GM12878 (cell line): ENCODE measurements at places on chromosomes 7 and 10.

DNA sequence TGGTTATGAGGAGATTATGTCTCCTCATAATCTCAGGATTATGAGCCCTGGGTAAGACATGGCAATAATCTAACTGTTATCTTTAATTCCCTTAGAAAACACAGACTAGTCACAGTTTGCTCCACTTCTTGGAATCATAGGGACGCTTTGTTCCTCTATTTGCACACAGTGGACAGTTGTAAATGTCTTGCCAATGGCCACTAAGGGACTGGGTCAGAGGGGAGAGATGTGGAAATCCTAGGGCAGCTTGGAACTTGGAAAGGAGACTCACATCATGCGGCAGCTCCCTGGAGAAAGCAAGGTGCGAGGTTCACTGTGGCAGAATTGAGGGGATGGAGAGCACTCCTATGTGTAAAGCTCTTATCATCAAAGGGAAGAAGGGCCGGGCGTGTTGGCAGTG is 266.1 kb downstream of the PRPF18 start:
- no peaks in the 10 kb centered on the region; the same call in 1 of the 2 replicates for H3K27me3 ChIP-seq
- H3K4me3 ChIP-seq, result no peak overlapping the region
- H3K36me3 ChIP-seq, result no peaks in the 10 kb centered on the region
- no peak overlapping the region for H3K27ac ChIP-seq
- DNase-seq, result no peak
- H3K4me1 ChIP-seq, result peaks cover 5% of the 10 kb centered on the region; the same call in 1 of the 2 replicates

GRCh38 chr7:98126311-98127142 is 19.9 kb downstream of the LMTK2 start:
- H3K27ac ChIP-seq, result no peak overlapping the region
- H3K36me3 ChIP-seq, result no peaks in the 10 kb centered on the region
- no peaks in the 10 kb centered on the region for H3K27me3 ChIP-seq
- DNase-seq, result no peak
- H3K4me1 ChIP-seq, result peaks cover 3% of the 10 kb centered on the region; the same call in 1 of the 2 replicates
- no peak overlapping the region for H3K4me3 ChIP-seq

DNA sequence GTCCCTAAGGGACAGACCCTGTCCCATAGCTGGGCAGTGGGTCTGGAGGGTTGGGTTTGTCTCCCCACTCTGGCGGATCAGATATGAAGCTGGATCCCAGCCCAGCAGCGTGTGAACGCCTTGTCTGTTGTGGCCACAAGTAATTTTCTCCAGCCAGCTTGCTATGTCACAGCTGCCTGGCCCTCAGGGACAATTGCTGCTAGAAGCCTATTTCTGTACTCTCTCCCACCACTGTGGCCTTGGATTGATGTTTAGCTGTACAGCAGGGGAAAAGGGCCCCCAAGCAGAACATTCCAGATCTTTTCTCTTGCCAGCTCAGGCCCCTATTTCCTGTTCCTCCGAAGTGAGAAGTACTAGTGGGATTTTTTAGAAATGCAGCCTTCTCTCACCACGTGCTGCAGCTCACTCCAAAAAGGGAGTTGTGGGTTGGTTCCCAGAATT is 53.5 kb upstream of the WAC start:
- DNase-seq, result no peak
- no peak overlapping the region for H3K27ac ChIP-seq

- no peak for DNase-seq
- no peak overlapping the region for H3K27ac ChIP-seq
- H3K36me3 ChIP-seq, result no peaks in the 10 kb centered on the region
- no peaks in the 10 kb centered on the region for H3K4me1 ChIP-seq
- H3K27me3 ChIP-seq, result no peaks in the 10 kb centered on the region
These were observed 38.1 kb downstream of the RASGEF1A start for GRCh38 chr10:43228783-43229207.

DNA sequence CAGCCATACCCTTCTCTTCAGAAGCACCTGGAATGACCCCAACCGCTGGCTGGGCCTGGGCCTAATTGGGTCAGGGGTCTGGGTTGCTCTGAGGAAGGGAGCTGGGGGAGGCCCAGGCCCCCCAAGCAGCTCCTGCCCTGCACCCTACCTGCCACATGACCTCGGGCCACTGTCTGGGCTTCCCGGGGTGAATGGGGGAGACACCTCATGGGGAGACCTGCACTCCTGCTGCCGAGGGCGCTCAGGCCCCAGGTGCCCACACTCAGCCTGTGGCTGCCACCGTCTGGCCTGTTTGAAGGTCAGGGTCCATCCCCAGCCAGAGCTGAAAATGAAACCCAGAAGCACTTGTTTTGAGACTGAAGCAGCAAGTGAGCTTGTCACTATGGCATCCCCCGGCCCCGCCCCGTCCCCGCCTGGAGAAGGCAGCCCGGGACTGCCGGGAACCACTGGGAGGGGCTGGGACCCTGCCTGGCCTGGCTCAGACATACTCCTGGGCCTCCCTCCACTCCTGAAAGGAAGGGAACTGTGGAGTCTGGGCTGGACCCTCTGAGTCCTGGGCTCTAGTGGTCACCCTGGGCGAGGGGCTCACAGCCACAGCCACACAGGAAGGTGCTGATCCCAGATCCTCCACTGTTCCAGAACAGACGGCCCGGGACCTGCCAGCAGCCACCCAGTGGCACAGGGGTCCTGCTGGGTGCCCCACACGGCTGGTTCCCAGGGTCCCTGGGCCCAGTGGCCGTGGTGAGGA is 7.4 kb upstream of the MICALL2 start:
- no peaks in the 10 kb centered on the region for H3K4me1 ChIP-seq
- H3K27ac ChIP-seq, result no peak overlapping the region

DNA sequence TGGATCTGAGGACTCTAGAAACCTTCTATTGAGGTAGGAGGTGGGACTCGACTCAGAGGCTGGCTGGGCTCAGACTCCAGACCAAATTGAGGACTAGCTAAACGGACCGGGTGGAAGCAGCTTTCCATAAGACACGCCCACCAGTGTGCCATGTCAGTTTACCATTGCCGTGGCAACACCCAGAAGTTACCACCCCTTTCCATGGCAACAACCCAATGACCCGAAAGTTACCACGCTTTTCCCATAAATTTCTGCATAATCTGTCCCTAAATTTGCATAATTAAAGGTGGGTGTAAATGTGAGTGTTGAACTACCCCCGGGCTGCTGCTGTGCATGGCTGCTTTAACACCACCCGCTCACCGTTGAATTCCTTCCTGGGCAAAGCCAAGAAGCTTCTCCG is 58.9 kb downstream of the MICALL2 start:
- peaks cover 3% of the 10 kb centered on the region; the same call in 1 of the 2 replicates for H3K27me3 ChIP-seq
- H3K4me3 ChIP-seq, result no peak overlapping the region
- H3K36me3 ChIP-seq, result no peaks in the 10 kb centered on the region
- no peak for DNase-seq
- H3K27ac ChIP-seq, result no peak overlapping the region

DNA sequence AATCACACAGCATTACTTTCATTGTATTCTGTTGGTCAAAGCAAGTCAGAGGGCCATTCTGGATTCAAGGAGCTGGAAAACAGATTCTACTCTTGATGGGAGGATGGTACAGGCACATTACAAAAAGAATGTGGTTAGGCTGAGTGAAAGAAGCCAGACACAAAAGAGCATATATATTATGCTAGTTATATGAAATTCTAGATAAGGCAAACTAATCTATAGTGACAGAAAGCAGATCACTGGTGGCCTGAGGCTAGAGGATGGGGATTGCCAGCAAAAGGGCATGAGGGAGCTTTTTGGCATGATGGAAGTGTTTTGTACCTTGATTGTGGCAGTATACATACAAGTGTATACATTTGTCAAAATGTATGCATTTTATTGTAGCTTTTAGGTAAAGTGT is 96.8 kb downstream of the SPAG6 start:
- no peak overlapping the region for H3K27ac ChIP-seq
- peaks cover 14% of the 10 kb centered on the region for H3K4me1 ChIP-seq
- no peak for DNase-seq
- H3K27me3 ChIP-seq, result no peaks in the 10 kb centered on the region; the same call in 1 of the 2 replicates

GRCh38 chr7:150435390-150436073 is 14.9 kb upstream of the GIMAP8 start:
- no peaks in the 10 kb centered on the region for H3K36me3 ChIP-seq
- H3K4me1 ChIP-seq, result peaks cover 29% of the 10 kb centered on the region
- H3K27ac ChIP-seq, result peak overlapping the region; percentile 100
- DNase-seq, result peak; percentile 97
- H3K4me3 ChIP-seq, result peak overlapping the region; percentile 74

- no peak for DNase-seq
- H3K27me3 ChIP-seq, result no peaks in the 10 kb centered on the region; the same call in 1 of the 2 replicates
- H3K4me3 ChIP-seq, result no peak overlapping the region
- H3K36me3 ChIP-seq, result no peaks in the 10 kb centered on the region
- H3K4me1 ChIP-seq, result no peaks in the 10 kb centered on the region
These were observed 8.3 kb upstream of the SLC25A13 start for GRCh38 chr7:96330193-96330592.

GRCh38 chr7:138449580-138449979 is 10.5 kb upstream of the TRIM24 start:
- no peak overlapping the region for H3K27ac ChIP-seq
- H3K4me3 ChIP-seq, result no peak overlapping the region
- no peaks in the 10 kb centered on the region for H3K27me3 ChIP-seq

DNA sequence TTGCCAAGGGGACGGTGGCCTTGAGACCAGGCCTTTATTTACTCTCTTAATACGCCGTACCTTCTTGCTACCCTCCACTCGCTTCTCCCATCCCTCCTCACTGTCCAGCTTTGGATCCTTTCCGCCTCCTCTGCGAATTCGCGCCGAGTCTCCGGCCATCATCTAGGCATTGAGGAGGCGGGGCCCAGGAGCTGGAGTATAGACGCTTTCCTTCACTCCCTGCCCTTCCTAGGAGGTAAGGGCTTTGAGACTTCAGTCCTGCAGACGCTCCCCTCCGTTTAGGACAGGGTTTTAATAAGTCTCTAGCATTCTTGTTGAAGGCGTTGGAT is 538 bp downstream of the TFAM start:
- H3K36me3 ChIP-seq, result no peaks in the 10 kb centered on the region
- no peak for DNase-seq
- H3K27ac ChIP-seq, result peak overlapping the region; percentile 88
- peaks cover 5% of the 10 kb centered on the region for H3K4me1 ChIP-seq
- peak overlapping the region; percentile 85 for H3K4me3 ChIP-seq

DNA sequence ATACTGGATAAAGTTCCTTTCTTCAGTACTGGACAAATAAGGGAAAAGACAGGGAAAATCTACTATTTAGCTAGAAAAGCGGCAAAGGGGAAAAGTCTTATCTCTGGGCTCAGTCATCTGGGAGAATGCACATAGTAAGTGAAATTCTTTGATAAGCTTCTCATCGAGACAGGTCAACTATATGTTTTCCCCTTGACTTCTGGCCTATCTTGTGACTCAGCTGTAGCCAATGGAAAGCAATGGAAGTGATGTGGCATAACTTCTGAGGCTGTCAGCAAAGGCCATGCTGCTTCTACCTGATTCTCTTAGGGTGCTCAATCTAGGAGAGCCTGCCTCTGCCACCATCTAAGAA is 91.9 kb downstream of the PCGF5 start:
- no peak for DNase-seq
- peaks cover 3% of the 10 kb centered on the region for H3K27me3 ChIP-seq
- no peaks in the 10 kb centered on the region for H3K36me3 ChIP-seq
- no peak overlapping the region for H3K27ac ChIP-seq
- H3K4me1 ChIP-seq, result no peaks in the 10 kb centered on the region
- no peak overlapping the region for H3K4me3 ChIP-seq

DNA sequence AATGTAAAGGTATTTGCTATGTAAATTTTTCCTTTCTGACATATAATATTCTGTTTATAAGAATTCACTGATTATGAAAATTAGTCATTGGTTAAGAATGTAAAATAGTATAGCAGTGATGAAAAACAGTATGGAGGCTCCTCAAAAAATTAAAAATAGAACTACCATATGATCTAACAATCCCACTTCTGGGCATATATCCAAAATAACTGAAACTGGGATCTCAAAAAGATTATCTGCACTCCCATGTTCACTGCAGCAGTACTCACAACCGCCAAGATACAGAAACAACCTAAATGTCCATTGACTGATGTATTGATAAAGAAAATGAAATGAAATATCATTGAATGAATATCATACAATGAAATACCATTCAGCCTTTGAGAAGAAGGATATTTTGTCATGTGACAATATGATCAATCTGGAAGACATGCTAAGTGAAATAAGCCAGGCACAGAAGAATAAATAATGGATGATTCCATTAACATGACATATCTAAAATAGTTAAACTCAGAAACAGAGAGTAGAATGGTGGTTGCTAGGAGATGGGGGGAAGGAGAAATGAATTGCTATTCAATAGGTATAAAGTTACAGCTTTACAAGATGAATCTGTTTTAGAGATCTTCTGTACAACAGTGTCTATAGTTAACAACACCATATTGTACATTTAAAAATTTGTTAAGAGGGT is 14.0 kb downstream of the C10orf88 start:
- H3K27ac ChIP-seq, result no peak overlapping the region
- H3K36me3 ChIP-seq, result peaks cover 10% of the 10 kb centered on the region
- DNase-seq, result no peak

DNA sequence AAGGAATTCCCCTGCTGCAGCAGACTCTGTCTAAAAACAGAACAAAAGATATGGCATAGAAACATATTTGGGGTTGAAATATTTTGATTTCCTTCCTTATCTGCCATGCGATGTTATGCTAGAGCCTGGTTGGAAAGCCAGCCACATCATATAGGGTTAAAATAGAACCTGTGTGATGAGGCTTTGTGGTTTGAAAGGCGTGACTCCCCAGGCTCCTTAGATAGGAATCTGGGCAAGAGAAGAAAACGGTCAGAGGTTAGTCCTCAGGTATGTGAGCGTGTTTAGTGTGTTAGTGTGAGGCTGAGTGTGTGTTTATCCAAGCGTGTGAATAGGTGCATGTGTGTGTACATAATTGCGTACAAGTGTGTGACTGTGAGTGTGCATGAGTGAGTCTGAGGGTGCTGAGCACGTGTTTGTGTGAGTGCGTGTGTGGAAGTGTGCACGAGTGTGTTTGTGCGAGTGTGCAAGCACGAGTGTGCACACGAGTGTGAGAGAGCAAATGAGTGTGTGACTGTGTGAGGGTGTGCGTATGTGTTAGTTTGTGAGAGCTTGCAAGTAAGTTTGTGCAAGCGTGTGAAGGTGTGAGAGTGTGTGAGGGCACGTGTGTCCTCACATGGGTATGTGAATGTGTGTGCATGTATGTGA is 79.9 kb downstream of the COL26A1 start:
- DNase-seq, result no peak
- H3K36me3 ChIP-seq, result no peaks in the 10 kb centered on the region
- H3K27ac ChIP-seq, result no peak overlapping the region
- H3K4me1 ChIP-seq, result no peaks in the 10 kb centered on the region
- H3K27me3 ChIP-seq, result no peaks in the 10 kb centered on the region

- no peaks in the 10 kb centered on the region for H3K36me3 ChIP-seq
- H3K27ac ChIP-seq, result no peak overlapping the region
- H3K4me1 ChIP-seq, result no peaks in the 10 kb centered on the region
- no peaks in the 10 kb centered on the region; the same call in 1 of the 2 replicates for H3K27me3 ChIP-seq
- H3K4me3 ChIP-seq, result no peak overlapping the region
- no peak for DNase-seq
These were observed 35.3 kb upstream of the CACUL1 start for GRCh38 chr10:118790058-118790457.

- H3K27ac ChIP-seq, result no peak within 1 kb of the TSS
- no peaks in the 10 kb centered on the region for H3K4me1 ChIP-seq
- DNase-seq, result no peak
- no peaks in the 10 kb centered on the region; the same call in 1 of the 2 replicates for H3K27me3 ChIP-seq
- no peaks in the 10 kb centered on the region for H3K36me3 ChIP-seq
These were observed at the start of gene FAM241B for GRCh38 chr10:69629897-69630650. FAM241B (plus strand) TSS chr10:69630247; CDS start chr10:69631744, 1,497 bp downstream.

GRCh38 chr7:111043561-111043960 is 47.4 kb upstream of the LRRN3 start:
- no peak overlapping the region for H3K4me3 ChIP-seq
- no peaks in the 10 kb centered on the region for H3K27me3 ChIP-seq
- H3K27ac ChIP-seq, result no peak overlapping the region
- H3K36me3 ChIP-seq, result no peaks in the 10 kb centered on the region
- H3K4me1 ChIP-seq, result no peaks in the 10 kb centered on the region
